Substantia nigra (tissue), 51 donors: ENCODE measurements at places on chromosomes 16 and 17.

DNA sequence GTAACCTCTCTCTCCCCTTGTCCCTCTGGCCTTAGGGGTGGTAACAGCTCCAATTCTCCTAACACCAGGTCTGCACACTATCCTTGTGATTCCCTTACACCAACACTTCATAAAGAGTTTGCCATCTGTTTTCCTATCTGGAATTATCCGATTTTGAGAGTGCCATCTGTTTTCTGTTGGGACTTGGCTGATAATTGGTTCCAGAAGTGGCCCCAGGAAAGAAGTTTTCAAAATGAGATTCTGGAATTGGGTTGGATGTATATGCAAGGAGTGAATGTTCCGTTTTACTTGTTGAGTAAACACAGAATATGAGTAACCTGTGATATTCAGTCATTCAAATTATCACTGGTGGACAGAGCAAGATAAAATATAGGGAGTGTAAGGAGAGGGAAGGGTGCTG is 134.1 kb upstream of the HS3ST3A1 start:
- DNase-seq, result no peak

DNA sequence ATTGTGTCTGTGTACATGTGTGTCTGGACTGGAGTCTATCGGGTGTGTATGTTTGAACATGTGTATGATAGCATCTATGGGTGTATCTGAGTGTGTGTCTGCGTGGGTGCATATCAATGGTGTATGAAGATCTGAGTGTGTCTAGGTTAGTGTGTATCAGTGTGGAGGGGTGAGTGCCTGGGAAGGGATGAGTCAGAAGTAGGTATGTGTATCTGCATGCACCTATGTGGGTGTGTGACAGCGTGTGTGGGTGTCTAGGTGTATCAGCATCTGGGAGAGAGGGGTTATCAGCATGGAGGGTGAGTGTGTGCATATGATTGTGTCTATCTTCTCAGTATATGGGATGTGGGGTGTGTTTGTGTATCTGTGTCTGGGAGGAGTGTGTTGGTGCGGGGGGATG is 58.2 kb upstream of the LHX1 start:
- no peak for DNase-seq

DNA sequence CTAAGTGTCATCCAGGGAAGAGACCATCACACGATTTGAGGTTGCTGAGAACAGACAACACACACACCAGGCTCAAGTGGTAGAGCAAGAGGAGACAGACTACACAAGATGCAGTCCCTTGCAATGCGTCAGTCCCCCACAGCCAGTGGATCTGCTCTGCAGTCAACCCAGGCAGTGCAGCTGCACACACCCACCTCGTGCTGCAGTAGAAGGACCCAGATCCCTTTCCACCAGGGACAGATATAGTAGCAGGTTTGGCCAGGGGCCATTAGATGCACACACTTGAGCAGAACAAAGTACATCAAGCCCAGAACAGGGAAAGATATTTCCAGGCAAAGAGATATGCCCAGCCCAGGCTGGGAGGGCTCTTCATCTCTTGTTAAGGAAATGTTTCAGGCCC is 112.9 kb downstream of the GRIN2A start:
- no peak for DNase-seq

GRCh38 chr17:78535273-78536197 is 41.7 kb downstream of the DNAH17 start:
- no peak for DNase-seq

- no peak for DNase-seq
Measured at GRCh38 chr16:86033016-86033474, 134.1 kb downstream of the IRF8 start.

GRCh38 chr17:81577278-81578000 is 25.3 kb upstream of the FAAP100 start:
- DNase-seq, result no peak

- no peak for DNase-seq
Measured at GRCh38 chr17:78104540-78104941, 24.0 kb downstream of the TMC6 start.

GRCh38 chr17:66357037-66357436 is 54.6 kb downstream of the PRKCA start:
- no peak for DNase-seq

- peak; percentile 17 for DNase-seq
Measured at GRCh38 chr17:15384142-15384787, 42.9 kb upstream of the TEKT3 start.

DNA sequence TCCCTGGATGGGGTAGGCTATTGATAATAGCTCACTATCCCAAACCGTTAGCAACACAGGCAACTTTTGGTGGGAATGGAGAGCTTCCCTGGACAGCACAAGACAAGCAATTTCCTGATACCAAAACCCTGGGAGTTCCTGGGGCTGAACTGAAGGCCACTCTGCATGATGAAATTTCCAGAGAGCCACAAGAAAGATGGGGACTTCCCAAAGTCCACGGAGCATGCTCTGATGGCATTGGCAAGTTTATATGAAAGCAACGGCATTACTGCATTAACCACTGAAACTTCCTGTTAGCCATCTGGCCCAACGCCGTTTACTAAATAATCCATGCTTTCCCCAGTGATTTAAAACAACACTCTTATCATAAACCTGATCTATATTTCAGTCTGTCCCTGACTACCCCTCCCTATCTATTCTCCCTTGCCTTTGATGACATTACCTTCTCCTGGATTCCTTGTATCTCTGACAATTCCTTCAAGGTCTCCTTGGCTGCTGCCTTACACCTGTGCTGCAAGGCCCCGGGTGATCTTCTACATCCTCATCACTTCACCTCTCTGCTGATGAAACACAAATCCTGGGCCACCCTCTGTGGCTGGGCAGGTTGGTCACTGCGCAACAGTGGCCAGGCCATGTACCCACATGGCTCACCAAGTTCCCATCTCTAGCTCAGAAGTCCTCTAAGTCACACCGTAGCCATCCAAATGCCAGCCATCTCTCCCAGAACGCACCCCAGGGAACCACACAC is 108.5 kb upstream of the RCVRN start:
- no peak for DNase-seq

GRCh38 chr17:27379888-27380533 is 76.2 kb upstream of the KSR1 start:
- peak; percentile 22 for DNase-seq

GRCh38 chr17:31509805-31510177 is 118.3 kb downstream of the RAB11FIP4 start:
- DNase-seq, result no peak

DNA sequence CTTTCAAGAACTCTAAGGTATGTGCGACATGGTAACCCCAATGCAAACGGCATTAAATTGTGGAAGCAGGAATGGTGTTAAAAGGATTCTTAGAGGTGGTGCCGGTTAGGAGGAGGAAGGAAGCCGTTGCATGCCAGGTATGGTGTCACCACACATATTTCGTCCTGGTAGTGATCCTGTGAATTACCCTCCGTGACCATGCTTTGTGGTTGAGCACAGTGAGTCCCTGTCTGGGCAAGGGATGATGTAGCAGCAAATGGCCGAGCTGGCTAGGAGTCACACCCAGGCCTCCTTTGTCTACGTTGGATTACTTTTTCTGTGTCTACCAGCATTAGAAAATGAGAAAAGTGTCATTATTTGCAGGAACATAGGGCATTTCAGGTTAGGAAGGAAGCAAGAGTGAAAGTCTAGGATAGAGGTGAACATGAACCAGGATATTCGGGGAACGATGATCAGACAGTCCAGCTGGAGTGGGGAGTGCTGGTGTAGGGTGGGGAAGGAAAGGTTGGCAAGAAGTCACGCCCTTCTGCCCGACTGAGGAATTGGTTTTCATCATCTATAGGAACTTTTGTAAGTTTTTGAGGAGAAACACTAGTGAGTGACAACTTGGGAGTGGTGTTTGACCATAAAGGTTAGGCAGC is 123.5 kb downstream of the PRKCA start:
- no peak for DNase-seq

DNA sequence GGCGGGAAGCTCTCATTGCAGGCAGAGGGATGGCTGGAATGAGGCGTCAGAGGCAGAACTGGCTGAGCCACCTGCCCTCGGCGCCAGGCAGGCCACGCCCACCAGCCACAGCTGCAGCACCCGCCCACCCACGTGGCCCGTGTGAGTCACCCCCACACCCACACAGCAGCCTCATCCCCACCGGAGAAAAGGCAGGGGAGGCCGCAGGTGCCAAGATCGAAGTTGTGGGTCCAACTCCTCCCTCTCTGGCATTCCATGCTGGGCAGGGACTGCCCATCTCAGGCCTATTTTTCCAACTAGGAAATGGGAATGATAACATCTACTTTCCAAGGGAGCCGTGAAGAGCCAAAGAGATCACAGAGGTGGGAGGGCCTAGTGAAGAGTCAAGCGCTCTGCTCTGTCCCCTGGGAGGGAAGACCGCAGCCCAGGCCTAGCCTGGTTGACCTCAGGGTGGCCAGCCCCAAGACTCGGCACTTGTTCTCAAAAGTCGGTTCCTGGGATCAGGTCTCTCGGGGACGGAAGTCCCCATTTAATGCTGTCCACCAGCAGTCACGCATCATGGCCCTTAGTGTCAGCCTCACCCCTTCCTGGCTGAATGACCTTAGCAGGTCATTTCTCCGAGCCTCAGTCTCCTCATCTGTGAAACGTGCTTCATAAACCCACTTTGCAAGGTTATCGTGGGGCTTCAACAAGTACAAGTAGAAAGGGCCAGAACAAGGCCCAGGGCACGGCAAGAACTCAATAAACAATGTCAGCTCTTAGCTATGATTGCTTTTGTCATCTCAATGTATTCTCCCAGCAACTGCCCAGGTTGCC is at the start of gene TRPV3:
TRPV3 (minus strand) TSS at position 45 of the 816 bp plus-strand sequence. CDS start 2,962 bp downstream, outside the sequence.
- no peak for DNase-seq
